GM13976 (cell line): ENCODE measurements at places on chromosomes 5 and 9.

DNA sequence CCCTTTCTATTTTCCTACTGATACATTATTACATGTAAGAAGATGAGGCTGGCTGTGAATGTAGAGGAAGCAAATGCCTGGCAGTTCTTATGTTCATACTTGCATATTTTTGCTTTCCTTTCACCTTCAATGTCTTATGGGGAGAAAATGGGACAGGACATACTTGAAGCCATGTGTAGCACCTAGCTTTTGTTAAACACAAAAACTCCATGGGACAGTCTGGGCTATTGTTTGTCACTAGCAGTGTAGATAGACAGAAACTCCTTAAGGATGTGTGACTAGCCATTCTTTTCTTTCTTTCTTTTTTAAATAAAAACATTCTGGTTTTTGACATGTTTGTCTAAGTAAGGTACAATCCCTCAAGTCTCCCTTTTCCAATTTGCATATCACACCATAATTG, 122.7 kb downstream of the ARL15 start:
- DNase-seq: no peak

DNA sequence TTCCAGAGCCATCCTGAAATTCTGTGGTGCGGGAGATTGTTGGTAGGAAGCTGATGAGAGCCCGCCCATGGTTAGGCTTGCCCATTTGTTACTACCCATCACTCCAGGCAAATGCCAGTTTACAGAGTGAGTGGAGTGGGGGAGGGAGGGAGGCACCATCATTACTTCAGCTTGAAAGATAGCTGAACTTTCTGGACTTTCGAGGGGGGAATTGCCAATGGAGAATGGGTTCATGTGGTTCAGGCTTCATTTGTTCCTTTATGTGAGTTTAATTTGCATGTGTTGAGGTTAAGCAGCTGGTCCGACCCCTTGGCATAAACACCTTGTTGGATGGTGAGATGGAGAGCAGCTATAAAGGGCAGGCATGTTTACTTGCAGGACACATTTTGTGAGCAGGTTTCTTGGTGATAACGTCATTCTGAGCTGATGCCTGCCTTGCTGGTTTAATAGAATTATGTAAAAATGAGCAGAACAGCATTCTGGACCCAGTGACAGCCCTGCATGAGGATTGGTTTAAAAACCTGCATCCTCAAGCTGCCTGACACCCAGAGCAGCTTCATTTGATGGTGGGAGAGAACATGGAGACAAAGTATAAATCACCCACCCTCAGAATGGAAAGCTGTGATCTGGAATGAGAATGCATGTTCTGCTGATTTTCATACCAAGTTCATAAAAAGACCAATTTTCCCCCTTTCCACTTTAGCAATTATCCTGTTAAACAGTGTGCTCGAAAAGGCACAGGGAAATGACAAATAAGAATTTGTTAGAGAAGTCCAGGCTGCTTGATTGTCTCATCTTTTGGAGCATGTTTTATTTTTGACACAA, 106.3 kb downstream of the TRIO start:
- no peak for DNase-seq

GRCh38 chr5:180811623-180812124, 9.1 kb upstream of the MGAT1 start:
- no peak for DNase-seq

DNA sequence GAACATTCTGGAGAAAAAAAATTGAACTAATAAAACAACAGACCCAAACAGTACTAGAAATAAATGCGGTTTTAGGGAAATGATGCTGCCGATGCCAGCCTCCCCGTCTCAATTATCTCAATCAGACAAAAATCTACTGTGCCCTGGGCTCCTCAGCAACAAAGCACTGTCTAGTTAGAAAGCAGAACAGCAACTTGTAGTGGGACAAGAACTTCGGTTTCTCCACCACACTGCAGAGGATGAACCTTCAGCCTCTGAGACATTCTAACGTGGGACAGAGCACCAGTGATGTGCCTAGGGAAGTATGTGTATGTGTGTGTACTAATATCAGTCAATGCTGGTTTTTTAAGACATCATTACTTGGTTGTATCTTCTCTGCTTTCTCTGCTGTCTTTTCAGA, 11.1 kb upstream of the CAST start:
- DNase-seq: no peak

DNA sequence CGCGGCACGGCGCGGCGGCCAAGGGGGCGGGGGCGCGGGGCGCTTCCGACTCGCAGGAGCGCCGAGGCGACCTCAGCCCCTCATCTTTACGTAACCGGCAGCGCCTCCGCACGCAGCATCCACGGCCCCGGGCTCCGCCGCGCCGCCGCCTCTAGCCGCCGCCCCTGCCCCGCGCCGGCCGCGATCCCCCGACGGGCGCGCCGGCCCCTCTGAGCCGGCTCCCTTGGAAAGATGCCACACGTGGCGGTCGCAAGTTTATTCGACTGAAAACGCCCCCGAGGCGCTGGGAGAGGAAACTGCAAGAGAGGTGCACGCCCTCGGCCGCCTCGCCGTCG, 1.0 kb downstream of the KLF9 start:
- DNase-seq: peak; percentile 59

DNA sequence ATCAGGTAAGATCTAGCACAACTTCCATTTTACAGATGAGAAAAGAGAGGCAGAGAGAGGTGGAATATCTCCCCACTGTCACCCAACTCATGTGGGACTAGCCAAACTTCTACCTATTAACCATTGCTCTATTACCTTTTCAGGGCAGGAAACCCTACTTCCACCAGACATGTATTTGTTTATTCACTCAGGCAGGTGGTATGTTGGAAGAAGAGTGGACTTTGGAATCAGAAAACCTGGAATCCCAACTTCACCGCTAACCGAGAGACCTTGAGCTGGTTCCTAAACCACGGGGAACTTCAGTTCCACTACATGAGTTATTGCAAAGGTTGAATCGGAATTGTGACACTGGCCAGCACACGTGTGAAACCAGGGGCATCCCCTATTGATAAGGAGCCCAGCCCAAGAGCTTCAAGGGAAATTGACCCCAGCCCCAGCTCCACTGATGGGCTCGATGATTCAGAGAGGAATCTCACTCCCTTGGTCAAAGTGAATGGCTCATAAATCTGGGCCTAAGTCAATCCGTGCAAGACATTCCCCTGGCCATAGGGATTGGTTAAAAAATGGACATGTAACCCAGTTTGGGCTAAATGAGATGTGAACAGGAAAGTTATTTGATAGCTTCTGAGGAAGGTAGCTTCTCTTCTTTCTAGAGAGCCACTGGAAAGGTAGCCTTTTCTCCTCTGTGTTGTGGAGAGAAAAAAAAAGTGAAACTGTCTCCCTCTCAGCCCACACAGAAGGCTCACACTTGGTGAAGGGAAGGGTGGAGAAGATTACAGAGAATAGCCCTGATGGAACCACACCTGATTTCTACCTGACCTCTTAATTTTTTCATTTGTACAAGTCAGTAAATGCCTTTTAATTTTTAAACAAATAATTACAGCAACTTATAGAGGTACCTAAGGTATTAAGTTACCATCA, 5.5 kb upstream of the GLIS3 start:
- DNase-seq: no peak
